CD4-positive, alpha-beta T cell treated with Interleukin-4 for 1 hour (primary cell): ENCODE measurements at places on chromosomes 5 and 9.

DNA sequence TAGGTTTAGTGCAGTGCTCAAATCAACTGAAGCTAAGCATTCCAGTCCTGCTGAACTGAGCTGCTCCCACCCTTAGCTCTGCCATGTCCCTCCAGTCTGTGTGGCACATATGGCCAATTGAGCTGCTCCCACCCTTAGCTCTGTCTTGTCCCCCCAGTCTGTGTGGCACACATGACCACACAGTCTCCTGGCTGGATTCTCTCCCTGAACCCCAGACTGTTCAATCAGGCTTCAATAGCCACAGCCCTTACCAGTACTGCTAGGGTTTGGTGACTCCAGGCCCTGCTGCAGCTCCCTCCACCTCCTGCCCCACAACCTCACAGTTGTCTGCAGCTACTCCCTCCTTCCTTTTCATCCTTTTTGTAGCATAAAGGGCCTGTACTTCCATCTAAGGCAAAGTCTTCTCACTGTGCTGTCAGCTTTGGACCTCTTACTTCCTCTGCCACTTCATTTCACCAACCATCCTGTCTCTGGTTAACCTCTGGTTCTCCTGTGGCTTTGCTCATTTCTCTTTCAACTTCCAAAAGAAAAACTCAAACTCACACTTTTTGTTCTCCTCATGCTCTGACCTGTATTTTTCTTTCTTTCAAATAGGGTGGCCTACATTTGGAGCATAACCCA is 50.8 kb downstream of the ADAMTS12 start:
- no peak for DNase-seq

DNA sequence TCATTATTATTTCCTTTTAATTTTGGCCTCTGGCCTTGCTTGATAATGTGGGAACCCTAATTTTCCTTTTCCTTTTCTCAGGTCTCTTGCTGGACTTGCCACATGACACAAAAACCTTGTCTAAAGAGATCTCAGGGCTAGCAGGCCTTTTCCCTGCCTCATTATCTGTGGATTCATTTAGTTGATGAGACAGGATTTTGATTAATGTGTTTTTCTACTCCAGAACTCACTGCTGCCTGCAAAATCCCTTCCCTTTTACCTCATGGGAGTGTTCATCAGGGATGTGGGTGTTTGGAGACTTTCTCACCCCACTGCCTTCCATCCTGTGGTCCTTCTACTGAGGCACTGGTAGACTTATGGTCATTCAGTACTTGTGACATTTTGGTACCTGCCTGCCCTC is 56.2 kb upstream of the MAMDC2 start:
- DNase-seq, result no peak

DNA sequence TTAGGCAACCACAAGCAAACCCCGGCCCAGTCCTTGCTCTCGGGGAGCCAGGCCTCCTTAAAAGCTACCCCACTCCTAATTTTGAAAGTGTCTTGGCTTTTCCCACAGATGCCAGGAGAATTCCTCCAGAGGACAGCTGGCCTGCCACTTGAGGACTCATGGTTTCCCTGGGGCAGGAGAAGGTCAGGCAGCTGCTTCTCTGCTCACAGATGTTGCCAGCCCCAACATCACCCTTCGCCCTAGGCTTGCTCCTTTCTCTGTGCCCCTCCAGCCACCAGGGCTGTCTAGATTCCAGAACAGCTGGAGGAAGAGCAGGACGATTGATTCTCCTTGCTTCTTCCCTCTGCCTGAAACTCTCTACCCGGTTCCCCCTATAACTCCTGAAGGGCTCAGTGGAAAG is 8.5 kb downstream of the GGTA1 start:
- no peak for DNase-seq

GRCh38 chr9:116032683-116033440 is 120.7 kb upstream of the PAPPA start:
- DNase-seq, result no peak

DNA sequence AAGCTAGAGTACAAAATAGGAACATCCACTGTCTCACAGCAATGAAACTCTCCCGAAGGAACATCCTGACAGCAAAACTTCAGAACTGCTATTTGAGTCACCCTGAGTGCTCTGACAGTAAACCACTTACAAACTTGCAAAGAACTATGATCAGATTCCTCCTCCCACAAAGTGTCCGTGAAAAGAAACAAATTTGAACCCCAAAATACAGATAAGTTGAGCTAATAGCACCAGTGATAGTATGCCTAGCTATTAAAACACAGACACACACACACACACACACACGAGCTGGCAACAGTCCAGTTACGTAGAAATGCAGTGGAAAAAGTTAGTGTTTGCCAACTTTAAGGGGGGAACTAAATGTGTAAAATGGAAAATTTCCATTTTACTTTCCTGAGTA is 3.1 kb upstream of the GLIS3 start:
- no peak for DNase-seq

DNA sequence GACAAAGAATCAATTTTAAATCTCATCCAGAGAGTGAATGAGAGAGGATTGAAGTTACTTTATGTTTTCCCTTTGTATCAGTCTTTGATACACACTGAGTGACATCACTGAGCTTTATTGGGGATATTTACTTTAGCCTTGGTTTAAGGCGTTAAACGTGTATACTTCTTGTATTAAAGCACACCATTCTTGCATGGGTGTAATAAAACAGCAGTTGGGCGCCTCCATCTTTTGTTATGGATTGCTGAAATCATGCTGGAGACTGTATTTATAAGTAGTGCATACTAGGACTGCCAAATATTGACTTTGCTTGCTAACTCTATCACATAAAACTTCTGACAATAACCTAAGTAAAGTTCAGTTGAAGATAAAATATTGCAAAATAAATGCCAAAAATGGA is 1755.8 kb upstream of the WWC1 start:
- DNase-seq, result no peak

- DNase-seq, result no peak
Observed at GRCh38 chr9:34777666-34778065, 67.7 kb upstream of the CCL21 start.

DNA sequence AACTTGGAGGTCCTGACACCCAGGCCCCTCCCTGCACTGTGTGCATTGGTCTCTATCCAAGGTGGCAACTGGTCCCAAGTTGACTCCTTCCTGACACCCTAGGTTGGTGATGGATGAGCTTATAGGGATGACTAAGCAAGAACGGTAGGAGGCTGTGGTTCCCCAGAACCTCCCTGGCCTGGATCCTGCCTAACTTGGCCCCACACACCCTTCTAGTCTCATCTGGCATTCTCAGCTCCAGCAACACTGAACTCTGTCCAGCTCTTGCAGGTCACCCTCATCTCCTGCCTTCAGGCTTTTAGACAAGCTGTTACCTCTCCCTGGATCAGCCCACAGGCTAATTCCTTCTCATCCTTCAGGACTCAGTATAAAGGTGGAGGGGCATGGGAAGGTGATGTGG is 16.5 kb downstream of the AQP3 start:
- no peak for DNase-seq

DNA sequence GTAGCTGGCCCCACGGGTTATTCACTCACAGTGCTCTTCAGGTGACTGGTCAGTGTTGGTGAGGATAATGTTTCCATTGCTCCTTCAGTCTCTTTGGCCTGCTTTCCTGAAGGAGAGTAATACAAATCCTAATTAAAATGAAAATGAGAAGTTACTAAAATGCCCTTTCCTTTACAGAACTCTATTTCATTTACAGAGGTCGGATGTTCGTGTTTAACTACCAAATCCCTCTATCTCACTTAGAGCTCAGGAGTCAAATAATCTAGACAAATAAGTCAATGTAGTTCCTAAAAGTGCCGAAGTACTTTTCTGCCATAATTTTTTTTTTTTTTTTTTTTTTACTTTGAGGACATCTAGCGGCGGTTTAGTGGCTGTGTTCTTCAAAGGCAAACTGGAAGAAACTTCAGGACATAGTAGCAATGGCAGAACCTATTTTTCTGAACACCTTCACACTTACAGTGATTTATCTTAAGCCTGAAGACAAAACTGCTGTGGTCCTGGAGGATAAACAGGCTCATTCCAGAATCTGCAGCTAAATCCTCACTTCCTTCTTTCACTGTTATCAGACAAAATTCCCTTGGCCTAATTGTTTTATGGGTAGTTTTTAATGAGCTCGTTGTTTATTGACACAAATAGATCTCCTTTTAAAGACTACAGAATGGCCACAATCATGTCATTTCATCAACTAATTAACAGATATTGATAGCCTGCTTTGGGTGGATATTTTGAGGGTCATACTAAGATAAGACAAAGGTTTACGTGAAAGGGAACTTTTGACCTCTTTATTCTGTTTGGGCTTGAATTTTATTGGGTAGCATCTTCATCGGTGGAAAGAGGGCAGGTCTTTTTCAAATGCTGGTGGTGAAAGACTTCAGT is 207.6 kb upstream of the DMRTA1 start:
- DNase-seq, result no peak
